CD8-positive, alpha-beta memory T cell (primary cell): ENCODE measurements at places on chromosomes 5 and 9. TPM values are rescaled to one million over a fixed set of nuclear protein-coding genes. Genes with fewer than 3 reads are reported as not detected.

The NKD2 gene
- total RNA-seq: 0.48 TPM

The MRPL36 gene
- total RNA-seq: 95.4 TPM

The CDH6 gene
- not detected for total RNA-seq

The PCDHGA7 gene
- total RNA-seq: not detected

The ELOVL7 gene
- 0.11 TPM for total RNA-seq

The GBGT1 gene
- 2.6 TPM for total RNA-seq

The SLC46A2 gene
- not detected for total RNA-seq

- no peak for DNase-seq
- H3K27me3 ChIP-seq: no peaks in the 10 kb centered on the region
- H3K4me1 ChIP-seq: no peaks in the 10 kb centered on the region
Measured at GRCh38 chr9:120609636-120610035, 29.7 kb upstream of the CDK5RAP2 start.

GRCh38 chr5:90214991-90215390, 194.6 kb downstream of the CETN3 start:
- no peaks in the 10 kb centered on the region for H3K36me3 ChIP-seq
- DNase-seq: no peak
- H3K27me3 ChIP-seq: no peaks in the 10 kb centered on the region
- no peak overlapping the region for H3K27ac ChIP-seq
- H3K4me3 ChIP-seq: no peak overlapping the region
- H3K4me1 ChIP-seq: no peaks in the 10 kb centered on the region

DNA sequence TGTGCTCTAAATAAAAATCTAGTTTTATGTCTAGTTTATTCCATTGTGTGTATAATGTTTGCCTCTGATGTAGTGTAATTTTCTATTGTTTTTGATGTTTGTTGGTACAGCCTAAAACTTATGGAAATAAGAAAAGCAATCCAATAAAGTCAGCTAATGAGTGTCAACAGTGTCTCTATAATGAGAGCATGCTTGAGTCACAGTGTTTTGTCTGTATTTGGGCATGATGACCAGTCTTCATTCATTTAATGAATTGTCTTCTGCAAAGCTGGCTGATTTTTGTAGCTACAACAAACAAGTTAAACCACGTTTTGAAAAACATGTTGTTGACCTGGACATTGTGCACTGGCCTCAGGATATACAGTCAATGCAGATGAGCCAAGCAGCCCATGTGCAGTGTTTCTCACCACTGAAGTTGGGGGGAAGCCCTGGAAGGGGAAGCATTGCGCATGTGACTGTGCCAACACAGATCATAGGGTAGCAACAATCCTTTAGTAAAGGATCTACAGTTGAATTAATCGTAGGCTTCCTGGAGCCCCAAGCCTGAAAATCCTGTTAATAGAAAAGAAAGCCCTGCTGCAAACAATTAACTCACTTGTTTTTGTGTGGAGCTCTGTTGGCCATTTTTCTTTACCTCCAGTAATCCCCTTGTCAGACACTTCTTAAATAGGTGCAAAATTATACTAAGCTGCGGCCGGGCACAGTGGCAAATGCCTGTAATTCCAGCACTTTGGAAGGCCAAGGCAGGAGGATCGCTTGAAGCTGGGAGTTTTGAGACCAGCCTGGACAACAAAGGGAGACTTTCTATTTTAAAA, 88.0 kb downstream of the INIP start:
- H3K27ac ChIP-seq: no peak overlapping the region
- H3K27me3 ChIP-seq: no peaks in the 10 kb centered on the region
- DNase-seq: no peak
- H3K4me1 ChIP-seq: no peaks in the 10 kb centered on the region
- H3K36me3 ChIP-seq: no peaks in the 10 kb centered on the region

GRCh38 chr5:139552893-139553575, 8.1 kb upstream of the UBE2D2 start:
- H3K36me3 ChIP-seq: no peaks in the 10 kb centered on the region
- H3K4me1 ChIP-seq: no peaks in the 10 kb centered on the region
- no peak overlapping the region for H3K4me3 ChIP-seq
- no peak overlapping the region for H3K27ac ChIP-seq
- no peak for DNase-seq

DNA sequence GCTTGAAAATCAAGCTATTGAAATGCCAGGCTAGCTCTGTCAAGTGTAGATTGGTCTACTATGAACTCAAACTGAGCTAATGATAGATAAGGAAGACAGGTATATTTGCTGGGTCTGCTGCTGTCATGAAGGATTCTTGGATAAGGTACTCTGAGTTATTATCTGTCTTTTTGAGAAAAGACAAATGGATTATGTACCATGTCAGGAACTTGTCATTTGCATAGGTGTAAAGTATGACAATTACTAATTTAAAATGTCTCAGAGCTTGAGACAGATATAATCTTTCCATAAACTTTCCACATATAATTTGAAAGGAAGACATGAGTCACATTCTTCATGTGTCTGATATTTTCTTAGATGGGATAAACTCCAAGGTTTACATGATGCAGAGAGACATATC, 594.1 kb upstream of the PTPRD start:
- no peaks in the 10 kb centered on the region for H3K4me1 ChIP-seq
- no peaks in the 10 kb centered on the region for H3K36me3 ChIP-seq
- H3K27ac ChIP-seq: no peak overlapping the region

GRCh38 chr5:95358848-95359247, 32.3 kb upstream of the FAM81B start:
- H3K27ac ChIP-seq: no peak overlapping the region
- H3K4me1 ChIP-seq: no peaks in the 10 kb centered on the region
- no peaks in the 10 kb centered on the region for H3K27me3 ChIP-seq
- H3K36me3 ChIP-seq: no peaks in the 10 kb centered on the region
- H3K4me3 ChIP-seq: no peak overlapping the region

DNA sequence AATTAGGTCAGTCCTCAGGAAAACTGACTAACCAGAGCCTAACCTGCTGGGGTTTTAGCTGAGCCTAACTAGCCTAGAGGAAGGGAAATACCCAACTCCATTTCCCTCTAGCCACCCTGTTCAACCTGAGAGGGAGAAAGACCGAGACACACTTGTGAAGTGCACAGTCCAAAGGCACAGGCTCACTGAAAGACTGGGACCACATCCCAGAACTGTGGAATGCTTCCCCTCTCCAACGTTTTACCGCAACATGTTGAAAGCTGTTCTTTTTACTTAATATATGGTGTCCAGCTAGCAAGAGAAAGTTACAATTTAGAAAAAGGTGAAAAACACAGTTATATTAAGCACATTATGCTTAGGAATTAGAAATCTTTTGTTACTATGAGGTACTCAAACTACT, 76.8 kb upstream of the SIMC1 start:
- H3K4me1 ChIP-seq: no peaks in the 10 kb centered on the region
- no peak overlapping the region for H3K27ac ChIP-seq
- no peaks in the 10 kb centered on the region for H3K36me3 ChIP-seq
- H3K27me3 ChIP-seq: peaks cover 5% of the 10 kb centered on the region
- no peak overlapping the region for H3K4me3 ChIP-seq
- no peak for DNase-seq

DNA sequence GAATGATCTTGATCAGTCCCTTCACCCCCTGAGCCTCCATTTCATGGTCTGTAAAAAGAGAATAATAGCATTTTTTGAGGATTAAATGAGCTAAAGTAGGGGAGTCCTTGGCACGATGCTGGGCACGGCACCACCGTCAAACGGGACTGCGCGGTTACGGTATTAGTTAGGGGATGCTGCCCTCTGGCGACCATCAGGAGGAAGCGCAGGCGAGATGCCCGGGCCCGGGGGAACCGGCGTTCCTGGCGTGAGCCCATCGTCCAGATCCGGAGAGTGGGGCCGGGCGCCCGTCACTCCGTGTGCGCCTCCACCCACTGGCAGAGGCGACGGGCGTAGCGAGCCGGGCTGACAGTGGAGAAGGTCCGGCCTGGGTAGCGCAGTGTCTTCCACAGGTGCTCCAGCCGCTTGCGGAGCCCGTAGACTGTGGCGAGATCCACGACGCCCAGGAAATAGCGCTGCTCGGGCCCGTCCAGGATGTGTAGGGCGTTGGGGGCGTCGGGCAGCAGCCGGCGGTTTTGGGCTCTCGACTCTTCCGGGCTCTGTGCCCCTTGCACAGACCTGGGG, 4.8 kb upstream of the ST6GALNAC4 start:
- H3K4me1 ChIP-seq: peaks cover 42% of the 10 kb centered on the region
- H3K4me3 ChIP-seq: peak overlapping the region; percentile 17
- H3K27me3 ChIP-seq: no peaks in the 10 kb centered on the region
- H3K36me3 ChIP-seq: no peaks in the 10 kb centered on the region
- no peak overlapping the region for H3K27ac ChIP-seq

- H3K27ac ChIP-seq: no peak overlapping the region
- no peak for DNase-seq
- H3K27me3 ChIP-seq: no peaks in the 10 kb centered on the region
Measured at GRCh38 chr9:79384501-79384900, 187.3 kb upstream of the TLE4 start.

DNA sequence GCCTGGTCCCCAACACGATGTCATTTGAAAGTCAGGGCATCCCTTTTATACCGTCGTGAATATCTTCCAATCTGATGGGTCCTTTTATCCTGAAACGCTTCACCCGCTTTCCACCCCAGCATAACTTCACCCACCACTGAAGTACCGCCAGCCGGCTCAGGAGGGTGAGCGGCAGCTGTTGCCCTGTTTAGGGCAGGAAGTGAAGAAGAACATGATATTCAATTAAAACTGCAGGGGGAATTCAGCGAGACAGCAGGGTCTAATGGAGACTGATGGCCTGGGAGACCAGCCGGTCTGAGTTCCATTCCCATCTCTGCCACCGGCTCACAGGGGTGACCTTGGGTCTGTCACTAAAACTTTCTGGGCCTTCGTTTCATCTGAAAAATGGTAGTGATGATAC, 68.2 kb upstream of the EGFLAM start:
- H3K27me3 ChIP-seq: no peaks in the 10 kb centered on the region
- DNase-seq: no peak
- no peaks in the 10 kb centered on the region for H3K36me3 ChIP-seq
- no peak overlapping the region for H3K4me3 ChIP-seq

DNA sequence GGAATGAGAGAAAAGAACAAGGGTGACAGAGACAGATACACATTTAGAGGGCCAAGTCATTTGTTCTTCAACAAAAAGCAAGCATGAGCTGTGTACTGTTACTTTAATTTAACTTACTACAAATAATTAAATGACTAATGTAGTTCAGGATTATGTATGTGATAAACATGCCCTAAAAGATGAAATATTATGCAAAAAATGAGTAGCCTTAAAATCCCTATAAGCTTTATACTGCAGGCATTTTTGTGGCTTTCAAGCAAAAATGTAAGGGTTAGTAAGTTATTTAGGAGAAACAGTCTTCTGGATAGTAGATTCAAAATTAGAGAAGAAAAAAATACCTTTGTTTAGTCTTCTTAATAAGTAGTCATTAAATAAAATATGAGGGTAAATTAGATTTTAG, 431.2 kb downstream of the CSNK1G3 start:
- no peak for DNase-seq
- no peak overlapping the region for H3K27ac ChIP-seq
- H3K4me3 ChIP-seq: no peak overlapping the region

DNA sequence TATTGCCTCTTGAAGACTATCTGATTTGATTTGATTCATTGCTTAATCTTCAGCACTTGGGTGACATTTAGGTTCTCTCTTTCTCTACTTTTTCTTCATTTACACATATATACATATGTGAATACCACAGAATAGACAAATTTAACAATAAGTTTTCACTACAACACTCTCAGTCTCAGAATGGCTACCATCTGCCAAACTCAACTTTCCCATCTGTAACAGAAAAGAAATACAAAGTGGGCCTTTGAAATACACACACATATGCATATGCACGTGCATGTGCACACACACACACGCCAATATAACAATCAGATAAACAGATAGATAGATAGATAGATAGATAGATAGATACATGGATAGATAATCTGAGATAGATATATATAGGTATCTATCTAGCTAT, 762.8 kb upstream of the NUDT12 start:
- H3K4me1 ChIP-seq: no peaks in the 10 kb centered on the region
- no peaks in the 10 kb centered on the region for H3K36me3 ChIP-seq
- no peak overlapping the region for H3K4me3 ChIP-seq
- H3K27me3 ChIP-seq: no peaks in the 10 kb centered on the region

- DNase-seq: no peak
- no peak overlapping the region for H3K27ac ChIP-seq
- H3K4me3 ChIP-seq: no peak overlapping the region
- no peaks in the 10 kb centered on the region for H3K4me1 ChIP-seq
- H3K27me3 ChIP-seq: no peaks in the 10 kb centered on the region
- peaks cover 14% of the 10 kb centered on the region for H3K36me3 ChIP-seq
Measured at GRCh38 chr9:133050781-133051180, 11.0 kb upstream of the CEL start.

- H3K4me3 ChIP-seq: no peak overlapping the region
- H3K36me3 ChIP-seq: no peaks in the 10 kb centered on the region
- H3K27me3 ChIP-seq: no peaks in the 10 kb centered on the region
- H3K4me1 ChIP-seq: no peaks in the 10 kb centered on the region
- H3K27ac ChIP-seq: no peak overlapping the region
- no peak for DNase-seq
Measured at GRCh38 chr5:72015103-72015548, 92.1 kb upstream of the MAP1B start.

DNA sequence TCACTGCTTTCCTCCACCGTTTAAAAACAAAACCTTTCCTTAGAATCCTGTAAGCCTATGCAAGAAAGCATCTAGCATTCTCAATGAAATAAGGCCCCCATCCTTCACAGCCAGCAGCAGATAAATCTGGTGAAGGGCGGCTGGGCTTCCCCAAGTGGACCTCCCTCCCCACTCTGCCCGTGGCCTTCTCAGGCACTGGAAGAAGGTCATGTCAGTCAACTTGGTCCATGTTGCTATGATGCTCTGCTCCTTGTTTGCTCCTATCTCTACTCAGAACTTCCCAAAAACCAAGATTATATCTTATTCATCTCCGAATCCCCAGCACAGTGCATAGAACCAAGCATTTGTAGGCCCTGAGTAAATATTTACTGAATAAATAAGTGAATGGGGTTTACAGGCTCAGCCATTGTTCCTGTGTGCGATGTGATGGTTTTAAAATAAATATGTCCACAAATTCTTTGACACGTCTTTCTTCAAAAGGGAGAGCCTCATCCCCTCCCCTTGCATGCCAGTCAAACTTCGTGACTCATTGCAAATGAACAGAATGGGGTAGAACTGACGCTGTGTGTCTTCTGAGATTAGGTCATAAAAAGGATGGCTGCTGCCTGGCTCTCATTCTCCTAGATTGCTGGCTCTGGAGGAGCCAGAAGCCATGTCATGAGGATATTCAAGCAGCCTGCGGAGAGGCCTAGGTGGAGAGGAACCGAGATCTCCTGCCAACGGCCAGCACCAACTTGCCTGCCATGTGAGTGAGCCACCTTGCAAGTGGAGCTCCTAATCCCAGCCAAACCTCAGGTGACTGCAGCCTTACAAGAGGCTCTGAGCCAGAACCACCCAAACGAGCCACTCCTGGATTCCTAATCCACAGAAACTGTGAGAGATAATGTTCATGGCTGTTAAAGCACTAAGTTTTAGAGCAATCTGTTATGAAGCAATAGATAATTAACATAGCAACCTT, 70.5 kb downstream of the MED27 start:
- H3K4me1 ChIP-seq: peaks cover 10% of the 10 kb centered on the region
- no peak overlapping the region for H3K4me3 ChIP-seq
- H3K27me3 ChIP-seq: no peaks in the 10 kb centered on the region
- no peak overlapping the region for H3K27ac ChIP-seq

GRCh38 chr5:10538789-10539686, 24.8 kb upstream of the ANKRD33B start:
- no peak overlapping the region for H3K4me3 ChIP-seq
- peaks cover 3% of the 10 kb centered on the region for H3K27me3 ChIP-seq
- DNase-seq: no peak
- H3K4me1 ChIP-seq: peaks cover 15% of the 10 kb centered on the region
